ENCODE measurements at places on chromosomes 13 and 19.

DNA sequence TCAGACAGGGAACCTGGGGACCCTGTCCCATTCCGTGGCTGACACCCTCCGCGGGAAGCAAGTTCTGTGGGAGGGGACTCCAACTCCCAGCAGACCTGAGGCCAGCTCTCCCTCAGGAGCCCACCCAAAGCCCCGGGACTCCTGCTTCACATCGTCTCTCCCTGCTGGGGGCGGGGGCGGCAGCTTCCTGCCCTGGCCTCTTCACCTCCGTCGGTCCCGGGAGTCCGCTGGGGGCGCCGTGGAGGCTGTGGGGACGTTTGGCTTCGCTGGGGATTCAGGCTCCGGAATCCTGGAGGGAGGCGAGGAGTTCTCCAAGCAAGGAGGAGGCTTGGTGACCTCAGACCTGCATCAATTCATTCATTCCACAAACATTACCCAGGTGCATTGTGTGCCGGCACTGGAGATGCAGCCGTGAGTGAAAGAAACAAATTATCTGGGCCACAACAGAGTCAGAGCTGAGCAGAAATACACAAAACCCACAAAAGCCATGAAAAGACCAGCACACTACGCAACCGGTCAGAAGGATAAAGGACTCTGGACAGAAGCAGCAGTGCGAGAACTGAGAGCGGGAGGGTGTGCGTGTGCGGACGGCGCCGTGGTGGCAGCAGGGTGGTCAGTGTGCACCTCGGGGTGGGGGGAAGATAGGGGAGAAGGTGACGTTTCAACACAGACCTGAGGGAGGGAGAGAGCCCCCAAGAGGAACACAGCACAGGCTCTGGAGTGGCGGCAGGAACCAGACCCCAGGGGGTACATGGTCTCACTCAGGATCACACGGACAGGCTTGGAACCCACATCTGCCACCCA, 19.0 kb downstream of the EPS8L1 start:
- DNase-seq = no peak

DNA sequence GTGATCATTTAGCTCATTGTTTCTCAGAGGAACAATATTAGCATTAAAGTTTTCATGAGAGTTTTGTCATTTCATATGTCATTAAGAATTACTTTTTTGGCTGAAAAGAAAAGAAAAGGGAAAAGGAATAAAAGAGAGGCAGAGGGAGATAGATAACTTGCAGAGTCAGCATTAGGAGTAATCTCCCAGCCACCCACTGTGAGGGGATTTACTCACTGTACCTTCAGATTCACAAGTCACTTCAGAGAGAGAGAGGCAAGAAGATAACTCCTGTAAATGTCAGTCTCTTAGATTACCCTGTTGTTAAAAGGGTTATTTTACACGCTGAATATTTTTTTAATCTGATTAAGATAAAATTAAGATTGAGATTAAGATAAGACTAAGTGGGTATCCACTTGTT, 125.2 kb downstream of the POU4F1 start:
- no peak for DNase-seq

DNA sequence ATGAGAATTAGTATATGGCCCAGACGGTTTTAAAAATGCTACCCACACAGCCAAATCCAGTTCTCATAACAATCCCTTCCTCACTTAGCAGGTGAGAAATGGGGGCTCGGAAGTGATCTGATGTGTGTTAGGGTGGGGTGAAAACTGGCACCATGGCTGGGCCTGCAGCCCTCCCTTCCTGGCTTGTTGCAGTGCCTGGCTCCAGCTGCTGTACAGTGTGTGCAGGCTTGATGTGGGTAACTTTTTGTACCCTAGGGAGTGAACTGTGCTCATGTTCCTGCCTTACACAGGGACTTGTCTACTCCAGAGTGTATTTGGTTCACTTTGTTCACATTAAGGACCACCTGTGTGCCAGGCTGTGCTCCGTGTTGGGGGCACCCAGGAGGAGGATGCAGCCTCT, 177.2 kb downstream of the LMO7 start:
- no peak for DNase-seq

GRCh38 chr13:28492569-28493367, 2.2 kb downstream of the FLT1 start:
- DNase-seq = no peak

GRCh38 chr19:14105680-14106079, 11.9 kb downstream of the PRKACA start:
- DNase-seq = no peak

DNA sequence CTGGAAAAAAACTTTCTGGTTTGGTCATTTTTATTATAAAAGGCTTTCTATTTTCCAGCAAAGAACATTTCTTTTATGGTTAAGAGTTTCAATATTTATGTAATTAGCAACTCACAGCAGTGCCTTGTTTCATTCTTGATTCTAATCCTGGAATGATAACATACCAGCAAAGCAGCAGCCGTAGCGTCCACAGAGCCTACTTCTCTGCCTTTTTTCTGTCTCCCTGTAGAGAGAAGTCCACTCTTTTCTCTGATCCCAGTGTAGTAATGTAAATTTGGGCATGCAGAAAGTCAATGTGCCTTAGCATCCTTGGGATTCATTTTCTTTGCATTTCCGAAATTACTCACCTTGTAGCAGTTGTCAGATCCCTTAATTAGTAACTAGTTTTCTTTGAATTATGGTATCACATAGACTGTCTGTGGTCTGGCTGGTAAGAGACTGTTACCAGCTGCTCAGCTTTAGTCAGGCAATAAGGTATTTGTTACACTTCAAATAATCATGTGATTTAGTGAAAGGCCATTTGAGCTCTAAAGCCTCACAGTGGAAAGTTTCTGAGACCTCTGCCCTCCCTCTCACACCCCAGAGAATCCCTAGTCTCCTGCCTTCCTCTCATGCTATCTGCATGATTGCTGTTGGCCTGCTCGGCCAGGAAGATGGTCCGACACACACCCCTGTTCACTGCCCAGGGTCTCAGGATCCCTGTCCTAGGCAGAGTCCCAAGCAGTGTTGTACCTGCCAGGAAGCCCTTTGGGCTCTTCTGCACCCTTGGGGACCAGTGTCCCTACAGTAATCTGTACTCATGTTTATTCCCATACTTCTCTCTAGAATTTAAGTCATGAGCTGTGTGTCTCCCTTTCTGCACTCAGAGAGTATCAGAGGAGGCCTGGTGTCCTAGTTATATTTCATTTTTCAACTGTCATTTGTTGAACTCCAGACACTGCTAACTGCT, 86.3 kb downstream of the LRCH1 start:
- no peak for DNase-seq

DNA sequence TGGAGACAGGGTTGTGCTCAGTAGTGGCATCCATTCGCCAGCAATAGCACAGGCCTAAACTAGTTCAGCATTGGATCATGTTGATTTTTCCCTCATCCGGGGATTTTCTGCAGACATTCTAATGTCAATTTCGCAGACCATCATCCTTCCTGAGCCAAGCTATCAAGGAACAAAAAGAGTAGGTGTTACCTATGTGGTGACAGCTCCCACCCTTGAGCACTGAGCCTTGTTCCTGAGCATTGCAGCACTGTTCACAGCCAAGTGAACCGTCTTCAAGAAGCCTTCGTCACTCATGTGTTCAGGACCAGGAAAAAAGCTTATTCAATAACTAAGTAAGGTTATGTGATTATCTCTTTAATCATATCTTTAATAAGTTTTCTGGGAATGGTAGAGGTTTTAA, 576.2 kb downstream of the UQCRFS1 start:
- DNase-seq = no peak

- DNase-seq = no peak
These were observed 55.8 kb downstream of the FLT3 start for GRCh38 chr13:28044608-28045007.

- DNase-seq = no peak
These were observed 10.8 kb downstream of the CUL4A start for GRCh38 chr13:113220141-113220598.

DNA sequence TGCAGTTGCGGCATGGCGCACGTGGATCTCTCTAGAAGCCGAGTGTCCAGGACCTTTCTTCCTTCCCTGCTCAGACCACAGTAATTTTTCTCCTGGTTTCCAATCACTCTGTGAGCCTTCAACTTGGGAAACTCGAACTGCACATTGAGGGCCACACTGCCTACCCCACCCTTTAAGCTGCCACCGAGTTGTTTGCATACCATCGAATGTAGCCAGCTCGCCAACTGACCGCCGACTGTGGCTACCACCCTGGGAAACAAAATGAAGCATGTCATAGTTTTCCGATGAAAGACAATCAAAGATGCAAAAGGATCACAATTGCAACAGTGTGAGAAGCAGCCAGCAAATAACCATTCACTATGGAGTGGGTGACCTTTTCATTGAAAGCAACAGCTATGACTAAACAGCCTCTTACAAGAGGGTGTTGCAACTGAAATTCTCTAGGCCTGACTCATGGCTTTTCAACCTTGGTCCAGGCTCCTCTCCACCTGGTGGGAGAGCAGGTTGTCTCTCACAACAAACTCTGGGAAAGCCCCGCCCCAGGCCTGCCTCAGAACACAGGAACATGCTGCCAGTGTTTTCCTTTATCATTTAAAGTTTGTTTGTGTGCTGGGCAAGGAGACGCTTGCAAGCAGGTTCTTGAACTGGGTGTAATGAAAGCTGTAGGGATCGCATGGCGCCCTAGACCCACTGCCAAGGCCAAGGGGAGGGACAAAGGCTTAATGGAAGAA, 141.7 kb upstream of the SERP2 start:
- no peak for DNase-seq

GRCh38 chr19:15874821-15875474, 22.9 kb downstream of the CYP4F2 start:
- DNase-seq = no peak

GRCh38 chr19:17339088-17339741, 1.9 kb downstream of the GTPBP3 start:
- DNase-seq = no peak

GRCh38 chr19:27652796-27653195, 1560.2 kb downstream of the UQCRFS1 start:
- DNase-seq = no peak

- no peak for DNase-seq
These were observed 518.8 kb downstream of the MYO16 start for GRCh38 chr13:109148243-109148642.

DNA sequence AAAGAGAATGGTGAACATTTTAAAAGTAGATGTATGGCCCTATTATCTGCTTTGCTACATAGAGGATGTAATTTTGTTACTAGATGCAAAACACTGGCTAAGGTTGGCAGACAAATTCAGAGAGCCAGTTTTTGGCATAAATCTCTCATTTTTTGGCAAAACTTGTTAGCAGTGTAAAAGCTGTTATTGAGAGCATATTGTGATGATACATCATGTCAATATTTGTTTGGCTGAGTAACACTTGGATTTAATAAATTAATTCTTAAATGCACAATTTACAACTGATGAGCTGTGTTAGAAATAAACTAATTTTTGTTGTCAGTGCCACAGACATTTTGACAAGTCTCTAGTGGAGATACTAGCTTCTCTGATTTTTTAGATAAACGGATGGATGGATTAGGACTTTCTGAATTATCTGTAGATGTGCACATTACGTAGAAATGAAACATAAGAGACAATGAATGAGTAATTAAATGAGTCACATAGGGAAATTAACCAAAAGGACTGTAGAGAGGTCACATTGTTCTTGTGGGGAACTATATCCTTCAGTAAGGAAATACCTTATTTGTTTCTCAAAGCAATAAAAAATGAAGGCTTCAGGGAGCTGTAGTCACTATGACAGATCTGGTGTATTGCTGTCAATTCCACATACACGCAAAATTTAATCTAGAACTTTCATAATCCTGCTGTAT, 17.4 kb downstream of the UFM1 start:
- DNase-seq = no peak

DNA sequence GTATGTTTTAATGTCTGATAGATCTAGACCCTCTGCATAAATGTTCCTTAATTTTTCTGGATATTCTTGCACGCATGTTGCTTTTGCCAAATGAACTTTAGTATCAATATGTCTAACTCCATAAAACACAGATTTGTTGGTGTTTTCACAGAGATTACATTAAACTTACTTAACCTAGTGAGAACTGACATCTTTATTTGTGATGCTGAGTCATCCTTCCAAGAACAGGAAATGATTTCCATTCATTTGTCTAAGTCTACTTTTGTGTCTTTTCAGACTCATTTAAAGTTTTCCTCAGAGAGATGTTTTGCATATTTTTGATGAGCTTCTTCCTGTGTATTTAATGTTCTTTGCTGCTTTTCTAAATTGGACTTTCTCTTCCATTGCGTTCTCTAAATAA, 184.0 kb downstream of the SLC7A1 start:
- no peak for DNase-seq

GRCh38 chr13:98221234-98221633, 44.2 kb upstream of the RNF113B start:
- DNase-seq = no peak

DNA sequence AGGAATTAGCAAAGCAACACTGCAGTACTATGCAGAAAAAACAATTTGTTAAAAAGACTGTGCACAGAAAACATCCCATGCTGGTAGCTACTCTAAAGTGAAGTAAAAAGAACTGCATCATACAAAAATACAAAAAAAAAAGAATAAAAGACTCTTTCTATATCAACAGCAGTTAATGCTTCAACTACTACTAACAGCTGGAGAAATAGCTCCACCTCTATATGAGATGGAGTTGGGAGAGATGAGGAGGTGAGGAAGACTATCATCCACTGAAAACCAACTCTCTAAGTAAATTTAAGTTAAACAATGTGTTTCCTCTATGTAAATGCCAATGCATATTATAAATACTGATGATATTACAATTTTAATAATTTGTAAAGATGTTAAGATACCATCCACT, 1.8 kb downstream of the ZC3H13 start:
- no peak for DNase-seq

DNA sequence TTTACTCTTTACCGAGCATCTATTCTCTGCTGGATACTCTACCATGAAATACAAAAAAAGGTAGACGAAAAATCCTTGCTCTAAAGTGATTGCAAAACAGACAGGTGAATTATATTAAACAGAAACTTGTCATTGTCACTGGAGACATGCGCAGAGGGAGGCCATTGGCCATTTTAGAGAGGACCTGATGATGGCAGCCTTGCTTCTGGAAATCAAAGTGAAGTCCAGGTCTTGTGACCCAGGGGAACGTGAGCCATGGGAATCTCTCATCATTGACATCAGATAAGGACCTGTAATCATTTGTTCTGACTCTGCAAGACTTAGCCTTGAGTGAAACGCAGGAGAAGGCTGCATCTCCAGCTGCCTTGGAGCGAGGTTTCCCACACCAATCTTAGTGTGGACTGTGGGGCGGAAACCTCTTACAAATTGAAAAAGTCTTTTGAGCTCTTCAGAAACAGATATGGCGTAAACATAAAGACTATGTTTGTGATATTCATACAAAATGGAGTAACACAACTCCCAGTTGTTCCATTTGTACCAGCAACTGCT, 16.8 kb upstream of the SLC46A3 start:
- no peak for DNase-seq

- no peak for DNase-seq
These were observed 500.0 kb downstream of the DIAPH3 start for GRCh38 chr13:59663707-59664106.

- DNase-seq = no peak
These were observed 793 bp upstream of the SBK2 start for GRCh38 chr19:55537741-55538111.
